LHCN-M2 (cell line): ENCODE measurements at places on chromosomes 6 and 20.

GRCh38 chr6:107128175-107128574 lies 12.9 kb upstream of the BEND3 start:
- DNase-seq, result no peak

GRCh38 chr20:56322681-56323080 lies 36.1 kb upstream of the FAM210B start:
- DNase-seq, result no peak

GRCh38 chr6:17167327-17167979 lies 65.6 kb downstream of the STMND1 start:
- DNase-seq, result peak; percentile 39

- DNase-seq, result no peak
Measured at GRCh38 chr20:62475027-62475771, 596 bp downstream of the GATA5 start.

DNA sequence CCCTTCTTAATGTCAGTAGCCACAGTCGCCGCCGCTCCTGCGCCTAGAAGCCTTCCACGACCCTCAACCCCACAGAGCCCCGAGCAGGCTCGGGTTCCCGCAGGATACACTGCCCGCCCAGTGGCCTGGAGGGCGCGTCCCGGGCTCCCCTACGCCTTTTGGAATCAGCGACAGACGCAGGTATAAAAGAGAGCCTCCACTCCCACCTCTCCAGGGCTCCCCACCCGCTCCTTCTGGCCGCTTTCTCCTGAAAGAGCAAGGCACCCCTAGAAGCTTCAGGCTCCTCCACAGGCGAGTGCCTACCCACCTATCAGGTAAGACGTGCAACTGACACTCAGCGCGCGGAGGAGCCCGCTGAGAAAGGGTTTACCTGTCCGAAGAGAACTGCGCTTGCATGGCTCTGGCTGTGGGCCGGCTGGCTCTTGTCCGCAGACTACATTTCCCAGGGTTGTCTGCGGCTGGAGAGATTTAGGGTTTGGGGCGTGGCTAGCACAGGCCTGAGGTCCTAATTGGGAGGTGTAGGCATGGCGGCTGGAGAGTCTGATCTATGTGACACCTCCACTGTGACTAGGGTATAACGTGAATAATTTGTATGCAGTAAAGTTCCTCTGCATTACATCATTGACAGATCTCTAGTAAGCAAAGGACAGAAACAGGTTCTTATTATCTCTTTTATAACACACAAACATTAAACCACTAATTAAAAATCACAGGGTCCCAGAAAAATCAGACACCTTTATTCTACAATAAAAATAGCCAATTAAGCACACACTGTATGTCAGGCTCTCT lies 13.5 kb upstream of the ZNF391 start:
- DNase-seq, result peak; percentile 27

GRCh38 chr20:3775457-3776108 lies 5.7 kb downstream of the SPEF1 start:
- no peak for DNase-seq

DNA sequence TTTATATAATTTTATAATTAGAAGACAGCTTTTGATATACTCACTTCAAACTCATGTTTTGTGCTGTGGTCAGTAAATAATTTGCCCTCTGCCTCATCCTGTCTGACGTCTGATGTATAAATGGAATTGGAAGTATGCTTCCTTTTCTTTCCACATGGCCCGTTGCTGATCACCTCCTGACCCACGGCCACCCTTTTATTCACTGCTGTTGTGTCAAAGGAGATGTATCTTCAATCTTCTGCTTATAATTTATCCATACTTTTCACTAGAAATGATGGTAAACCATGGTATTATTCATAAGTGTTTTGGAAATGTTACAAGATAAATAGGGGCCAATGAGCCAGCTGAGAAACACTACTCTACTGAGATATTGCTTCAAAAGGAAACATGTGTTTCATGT lies 841.8 kb downstream of the PHF3 start:
- DNase-seq, result peak; percentile 5

- no peak for DNase-seq
Measured at GRCh38 chr20:25374842-25375241, 15.8 kb downstream of the ABHD12 start.

DNA sequence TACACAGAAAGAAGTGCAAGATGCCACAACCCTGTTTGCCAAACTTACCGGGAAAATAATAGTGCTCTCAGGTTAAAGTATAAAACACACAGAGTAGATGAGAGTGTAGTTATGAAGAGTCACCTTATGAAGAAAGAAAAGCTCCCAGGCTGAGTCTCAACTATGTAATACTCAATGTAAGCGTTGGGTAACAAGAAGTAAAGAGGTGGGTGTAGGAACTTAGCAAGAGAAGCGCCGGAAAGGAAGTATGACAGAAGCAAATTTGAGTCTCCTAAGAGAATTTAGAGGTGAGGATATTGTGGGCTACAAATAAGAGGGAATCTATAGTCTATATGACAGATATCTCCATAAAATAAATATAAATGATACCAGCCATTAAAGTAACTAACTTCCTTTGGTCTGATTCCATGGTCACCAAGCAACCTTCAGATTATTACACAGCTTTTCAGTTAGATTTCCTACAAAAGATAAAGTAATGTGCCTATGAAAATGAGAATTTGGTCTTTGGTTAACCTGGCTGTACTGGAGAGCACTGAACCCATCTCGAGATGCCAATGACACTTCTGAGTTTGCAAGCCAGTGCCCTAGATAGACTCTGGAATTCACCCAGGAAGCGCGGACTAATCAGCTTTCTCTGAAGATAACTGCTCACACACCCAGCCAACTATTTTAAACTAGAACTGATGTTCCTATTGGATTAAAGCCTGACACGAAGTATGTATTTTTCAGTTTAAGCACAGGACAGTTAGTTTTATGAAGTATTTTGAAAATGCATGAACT lies 1.8 kb downstream of the TUBE1 start:
- no peak for DNase-seq

- DNase-seq, result no peak
Measured at GRCh38 chr6:36547646-36548400, 544 bp upstream of the STK38 start.

DNA sequence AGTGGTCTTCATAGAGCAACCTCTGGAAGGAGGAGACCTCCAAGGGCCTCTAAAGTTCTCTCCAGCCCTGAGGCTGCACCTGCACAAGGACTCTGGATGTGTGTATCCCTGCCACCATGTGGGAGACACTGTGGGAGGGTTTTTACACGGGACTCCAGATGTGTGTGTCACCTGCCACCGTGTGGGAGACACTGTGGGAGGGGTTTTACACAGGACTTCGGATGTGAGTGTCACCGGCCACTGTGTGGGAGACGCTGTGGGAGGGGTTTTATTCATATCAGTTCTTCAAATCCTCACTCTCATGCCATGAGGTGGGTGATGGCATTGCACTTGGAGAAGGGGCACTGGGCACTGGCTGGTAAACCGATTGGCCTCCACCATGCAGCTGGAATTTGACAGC lies 90.2 kb upstream of the SSTR4 start:
- no peak for DNase-seq

GRCh38 chr6:168530653-168531071 lies 89.7 kb downstream of the SMOC2 start:
- DNase-seq, result no peak

DNA sequence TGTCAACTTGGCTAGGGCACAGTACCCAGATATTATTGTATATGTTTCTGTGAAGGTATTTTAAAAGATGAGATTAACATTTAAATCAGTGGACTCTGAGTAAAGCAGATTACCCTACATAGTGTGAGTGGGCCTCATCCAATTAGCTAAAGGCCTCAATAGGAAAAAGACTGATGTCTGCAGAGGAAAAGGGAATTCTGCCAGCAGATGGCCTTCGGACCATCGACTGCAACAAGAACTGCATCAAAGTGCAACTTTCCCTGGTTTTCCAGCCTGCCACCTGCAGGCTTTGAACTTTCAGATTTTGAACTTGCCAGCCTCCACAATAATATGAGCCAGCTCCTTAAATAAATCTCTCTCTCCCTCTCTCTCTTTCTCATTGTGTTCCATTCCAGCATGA lies 80.5 kb downstream of the IMPG1 start:
- DNase-seq, result no peak

DNA sequence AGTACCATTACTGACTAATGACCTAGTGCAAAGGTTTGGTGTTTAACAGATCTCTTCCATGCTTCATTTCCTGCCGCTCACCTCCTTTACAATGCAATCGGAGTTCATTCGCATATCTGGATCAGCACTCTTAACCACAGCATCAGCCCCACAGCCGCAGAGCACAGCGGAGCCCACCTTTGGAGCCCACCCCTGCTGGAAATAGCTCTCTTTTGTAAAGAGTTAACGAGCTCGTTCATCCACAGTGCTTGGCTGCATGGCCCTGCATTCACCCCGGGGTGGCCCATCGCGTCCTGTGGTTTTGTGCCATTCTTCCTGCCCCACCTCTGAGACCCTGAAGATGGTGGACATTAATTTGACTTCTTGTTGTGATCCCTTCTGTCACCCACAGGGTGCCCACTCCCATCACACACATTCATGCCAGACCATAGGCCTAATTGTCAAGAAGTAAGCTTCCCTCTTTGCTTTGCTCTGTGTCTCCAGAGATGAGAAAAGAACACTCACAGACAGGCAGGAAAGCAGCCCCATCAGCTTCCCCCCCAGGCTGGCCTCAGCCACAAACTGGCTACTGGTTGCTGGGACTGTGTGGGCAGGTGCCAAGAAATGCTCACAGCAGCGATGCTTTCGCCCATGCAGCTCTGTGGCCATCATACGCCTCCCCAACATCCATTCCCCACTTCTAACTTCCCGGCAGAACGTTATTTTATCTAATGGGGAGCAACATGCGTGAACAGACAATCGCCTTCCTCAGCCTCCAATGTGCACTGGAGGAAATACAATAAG lies 167.0 kb downstream of the LRFN2 start:
- no peak for DNase-seq

- peak; percentile 0 for DNase-seq
Measured at GRCh38 chr6:89745716-89746115, 73.9 kb downstream of the MDN1 start.

GRCh38 chr20:34626992-34627391 lies 49.9 kb downstream of the PIGU start:
- DNase-seq, result no peak

DNA sequence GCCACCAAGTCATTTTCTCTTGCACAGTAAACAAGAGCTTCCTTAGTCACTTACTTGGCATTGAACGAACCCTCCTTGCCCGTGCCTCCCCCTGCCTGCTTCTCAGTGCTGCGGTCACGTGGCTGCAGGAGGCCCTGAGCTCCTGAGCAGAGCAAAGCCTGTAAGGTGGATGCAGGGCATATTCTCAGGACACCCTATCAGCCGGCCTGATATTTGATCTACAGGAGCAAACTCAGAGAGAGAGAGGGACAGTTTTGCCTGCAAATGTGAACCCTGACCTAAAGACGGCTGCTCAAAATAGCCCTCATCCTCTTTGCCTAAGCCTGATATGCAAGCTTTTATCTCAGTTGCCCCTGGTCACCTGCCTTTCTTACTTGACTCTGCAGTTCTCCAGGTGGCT lies 93.0 kb upstream of the POPDC3 start:
- peak; percentile 16 for DNase-seq

DNA sequence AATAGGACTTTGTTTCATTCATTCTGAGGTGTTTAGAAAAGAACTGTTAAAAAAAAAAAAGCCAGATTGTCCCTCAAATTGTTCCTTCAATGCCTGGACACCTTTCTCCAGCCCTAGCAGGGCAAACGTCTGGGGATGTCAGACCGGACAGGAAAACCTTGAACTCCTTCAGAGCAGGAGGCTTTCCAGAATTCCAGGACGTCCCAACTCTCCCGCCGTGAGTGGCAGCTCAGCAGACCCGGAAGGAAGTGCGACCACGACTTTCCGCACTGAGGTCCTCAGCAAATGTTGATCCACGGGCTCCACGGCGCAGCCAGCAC lies 139.1 kb downstream of the DLL1 start:
- no peak for DNase-seq

GRCh38 chr6:116779573-116780164 lies 14.2 kb upstream of the FAM162B start:
- DNase-seq, result peak; percentile 38

DNA sequence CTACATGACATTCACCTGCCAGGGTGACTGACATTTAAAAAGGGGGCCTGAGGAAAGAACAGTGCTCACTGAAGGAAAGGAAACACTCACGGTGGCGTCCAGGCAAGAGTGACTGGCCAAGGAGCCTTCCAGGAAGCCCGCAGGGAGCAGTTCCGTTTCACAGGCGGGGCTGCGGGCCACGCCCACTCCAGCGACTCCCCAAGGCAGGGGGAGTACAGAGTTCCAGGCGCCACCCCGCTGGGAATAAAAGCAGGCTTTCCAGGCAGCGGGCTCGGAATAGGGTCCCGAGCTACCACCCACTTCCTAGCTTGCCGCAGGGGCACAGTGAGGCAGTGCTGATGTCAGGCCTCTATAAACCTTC lies 34.2 kb downstream of the PKIG start:
- no peak for DNase-seq

DNA sequence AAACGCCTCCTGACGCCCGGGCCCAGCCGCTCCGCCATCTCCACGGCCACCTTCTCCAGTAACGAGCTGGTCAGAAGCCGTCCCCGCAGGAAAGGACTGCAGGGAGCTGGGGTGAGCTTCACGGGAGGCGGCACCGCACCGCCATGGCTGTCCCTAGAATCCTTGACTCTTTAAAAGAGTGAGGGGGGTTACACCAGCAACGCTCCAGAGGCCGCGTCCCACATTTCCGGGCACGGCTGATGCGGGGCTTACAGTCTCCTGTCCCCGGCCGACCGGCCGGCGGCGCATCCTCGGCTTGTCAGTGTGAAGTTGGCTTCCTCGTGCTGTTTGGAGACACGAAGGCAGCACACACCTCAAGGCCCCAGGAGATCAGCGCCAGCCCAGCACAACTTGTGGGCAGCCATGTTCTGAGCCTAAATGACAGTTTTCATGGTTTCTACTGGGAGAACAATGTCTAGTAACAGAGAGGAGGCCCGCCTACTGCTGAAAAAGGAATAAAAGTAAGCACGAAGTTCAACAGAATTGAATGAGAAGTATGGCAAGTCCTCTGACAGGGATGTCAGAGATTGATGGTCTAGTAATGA lies 30.4 kb downstream of the SLC2A4RG start:
- no peak for DNase-seq

- no peak for DNase-seq
Measured at GRCh38 chr20:11182720-11183119, 508.9 kb upstream of the JAG1 start.

DNA sequence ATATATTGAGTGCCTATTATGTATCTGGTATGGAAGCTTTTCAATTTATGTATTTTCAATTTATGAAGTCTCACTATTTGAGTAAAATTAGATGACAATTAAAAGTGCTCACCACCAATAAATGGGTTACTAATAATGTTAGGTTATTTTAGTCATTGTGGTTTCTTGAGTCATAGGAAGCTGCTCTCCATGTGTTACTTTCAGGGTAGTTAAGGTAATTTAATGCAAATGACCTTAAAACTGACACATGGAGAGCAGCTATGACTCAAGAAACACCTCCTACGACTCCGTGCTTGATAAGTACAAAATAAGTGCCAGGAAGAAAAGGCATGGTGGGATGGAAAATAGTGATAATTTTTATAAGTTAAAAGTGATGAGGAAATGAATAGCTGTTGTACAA lies 16.5 kb upstream of the TINAG start:
- DNase-seq, result peak; percentile 85

GRCh38 chr6:39243809-39244208 lies 14.5 kb upstream of the KCNK5 start:
- DNase-seq, result no peak
